ENCODE measurements at places on chromosomes 12 and 14.

GRCh38 chr14:52076334-52076733 lies 7.5 kb upstream of the NID2 start:
- no peak for DNase-seq

GRCh38 chr12:1882850-1883470 lies 35.5 kb downstream of the CACNA2D4 start:
- DNase-seq: no peak

- no peak for DNase-seq
Measured at GRCh38 chr12:63985456-63985855, 141.0 kb downstream of the SRGAP1 start.

DNA sequence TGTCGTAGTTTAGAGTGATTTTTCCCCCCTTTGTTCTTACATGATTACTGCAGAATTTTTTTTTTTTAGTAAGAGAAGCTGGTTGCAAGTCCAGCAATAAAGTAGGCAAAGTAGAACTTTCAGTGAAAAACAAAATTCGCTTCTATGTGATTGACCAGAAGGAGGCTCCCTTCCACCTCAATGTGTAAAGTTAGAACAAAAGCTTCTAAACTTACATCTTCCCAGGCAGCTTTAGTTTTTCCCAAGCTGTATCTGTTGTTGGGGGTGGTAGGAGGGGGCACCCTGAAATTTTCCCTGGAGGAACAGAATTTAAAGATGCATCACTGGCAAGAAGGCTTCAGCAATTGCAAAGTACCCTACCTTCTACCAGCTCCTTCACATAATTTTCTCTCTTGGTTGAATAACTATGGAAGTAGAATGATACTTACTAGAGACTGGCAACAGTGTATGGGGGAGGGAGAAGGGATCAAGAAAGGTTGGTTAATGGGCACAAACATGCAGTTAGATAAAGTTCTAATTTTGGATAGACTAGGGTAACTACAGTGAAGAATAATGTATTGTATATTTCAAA lies 87.3 kb upstream of the E2F7 start:
- DNase-seq: no peak

Measured in cerebellar nuclear complex (tissue), 1 donor.